Cortex of kidney (tissue), 1 donor: ENCODE measurements at places on chromosomes 7 and 10.

DNA sequence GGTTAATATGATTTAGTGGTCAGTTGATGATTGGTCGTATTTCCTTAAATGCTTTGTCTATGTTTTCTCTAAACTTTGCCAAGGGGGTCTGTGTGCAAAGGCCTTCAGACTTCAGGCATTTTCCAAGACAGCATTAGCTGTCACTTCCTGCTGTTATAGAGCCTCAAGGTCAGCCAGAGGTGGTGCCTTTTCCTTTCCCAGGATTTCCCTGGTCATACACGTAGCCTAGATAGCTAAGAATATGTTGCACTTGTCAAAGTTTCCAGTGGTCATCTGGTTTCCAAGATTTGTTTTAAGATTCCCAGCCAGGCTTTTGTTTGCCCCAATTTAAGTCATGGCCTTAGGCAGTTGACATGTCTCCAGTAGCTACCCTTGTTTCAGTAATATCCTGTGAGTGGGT lies 133.2 kb upstream of the IGFBP3 start:
- DNase-seq = no peak

DNA sequence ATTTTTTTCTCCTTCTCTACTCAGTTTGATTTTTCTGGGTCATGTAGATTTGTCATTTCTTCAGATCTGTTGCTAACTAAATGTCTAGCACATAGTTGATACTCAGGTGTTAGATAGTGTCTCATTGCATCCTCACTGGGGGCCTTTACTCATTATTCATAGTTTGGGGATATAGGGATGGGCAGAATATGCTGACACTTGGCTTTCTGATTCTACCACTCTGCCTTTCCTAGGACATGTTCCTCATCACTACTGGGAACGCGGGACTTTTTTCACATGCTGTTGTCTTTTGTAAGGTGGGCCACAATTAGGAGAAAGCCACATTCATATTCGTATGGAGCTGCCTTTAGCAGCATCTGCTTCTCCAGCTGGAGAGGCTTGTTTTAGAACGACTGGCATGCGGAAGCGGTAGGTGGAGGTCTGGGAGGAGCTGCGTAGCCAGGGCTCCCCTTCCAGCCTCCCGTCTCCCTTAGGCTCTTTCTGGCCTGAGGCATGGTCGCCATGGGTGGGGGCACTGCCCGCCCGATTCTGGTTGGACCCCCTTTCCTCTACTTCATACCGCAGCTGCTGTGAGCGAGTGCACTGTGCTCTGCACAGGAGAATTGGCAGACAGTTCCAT lies 78.8 kb downstream of the SND1 start:
- no peak for DNase-seq

DNA sequence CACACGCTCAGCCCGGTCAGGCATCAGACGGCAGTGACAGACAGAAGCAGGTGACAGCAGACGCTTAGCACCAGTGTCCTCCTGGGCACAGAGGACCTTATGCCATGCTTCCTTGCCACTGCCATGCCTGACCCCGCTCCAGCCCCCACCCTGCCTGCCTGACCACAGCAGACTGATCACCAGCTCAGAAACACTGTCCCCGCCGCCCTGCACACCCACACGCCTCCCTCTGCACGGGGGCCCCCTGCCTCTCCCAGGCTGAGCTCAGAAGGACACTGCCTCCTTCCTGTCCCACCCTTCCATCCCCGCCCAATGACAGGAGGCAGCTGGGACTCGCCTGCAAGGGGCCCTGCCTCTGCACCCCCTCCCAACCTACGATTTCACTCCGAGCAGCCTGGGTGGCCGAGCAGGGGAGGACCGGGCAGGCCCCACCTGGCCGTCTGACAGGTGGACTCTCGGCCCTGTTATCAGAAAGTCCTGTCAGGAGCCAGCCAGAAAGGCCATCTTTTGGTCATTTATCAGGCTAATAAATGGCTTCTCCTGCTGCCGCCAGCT lies 183.4 kb downstream of the ELFN1 start:
- no peak for DNase-seq

DNA sequence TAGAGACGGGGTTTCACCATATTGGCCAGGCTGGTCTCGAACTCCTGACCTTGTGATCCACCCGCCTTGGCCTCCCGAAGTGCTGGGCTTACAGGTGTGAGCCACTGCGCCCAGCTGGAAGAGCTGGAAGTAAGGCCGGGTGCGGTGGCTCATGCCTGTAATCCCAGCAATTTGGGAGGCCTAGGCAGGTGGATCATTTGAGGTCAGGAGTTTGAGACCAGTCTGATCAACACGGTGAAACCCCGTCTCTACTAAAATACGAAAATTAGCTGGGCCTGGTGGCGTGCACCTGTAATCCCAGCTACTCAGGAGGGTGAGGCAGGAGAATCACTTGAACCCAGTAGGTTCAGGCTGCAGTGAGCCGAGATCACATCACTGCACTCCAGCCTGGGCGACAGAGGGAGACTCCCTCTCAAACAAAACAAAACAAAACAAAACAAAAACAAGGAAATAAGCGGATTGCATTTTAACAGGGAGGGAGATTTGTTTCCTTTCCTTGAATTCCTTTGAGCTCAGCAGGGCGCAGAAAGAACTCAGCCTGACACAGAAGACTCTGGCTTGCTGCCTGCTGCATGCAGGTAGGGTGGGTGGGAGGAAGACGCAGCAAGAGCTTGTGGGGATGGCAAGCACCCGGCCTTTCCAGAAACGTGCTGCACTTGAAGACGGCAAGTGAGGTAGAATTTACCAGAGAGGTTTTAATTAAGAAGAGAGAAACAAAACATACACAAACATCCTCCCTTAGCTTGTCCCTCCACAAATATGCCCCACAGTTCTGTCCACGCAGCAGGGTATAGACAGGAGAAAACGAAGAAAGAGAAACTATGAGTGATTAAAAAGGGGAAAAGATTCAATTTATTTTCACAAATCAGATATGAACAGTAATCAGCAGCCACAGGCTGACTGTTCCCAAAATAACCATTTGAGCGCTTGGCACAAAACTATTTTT lies 148.0 kb downstream of the RNF216 start:
- no peak for DNase-seq

DNA sequence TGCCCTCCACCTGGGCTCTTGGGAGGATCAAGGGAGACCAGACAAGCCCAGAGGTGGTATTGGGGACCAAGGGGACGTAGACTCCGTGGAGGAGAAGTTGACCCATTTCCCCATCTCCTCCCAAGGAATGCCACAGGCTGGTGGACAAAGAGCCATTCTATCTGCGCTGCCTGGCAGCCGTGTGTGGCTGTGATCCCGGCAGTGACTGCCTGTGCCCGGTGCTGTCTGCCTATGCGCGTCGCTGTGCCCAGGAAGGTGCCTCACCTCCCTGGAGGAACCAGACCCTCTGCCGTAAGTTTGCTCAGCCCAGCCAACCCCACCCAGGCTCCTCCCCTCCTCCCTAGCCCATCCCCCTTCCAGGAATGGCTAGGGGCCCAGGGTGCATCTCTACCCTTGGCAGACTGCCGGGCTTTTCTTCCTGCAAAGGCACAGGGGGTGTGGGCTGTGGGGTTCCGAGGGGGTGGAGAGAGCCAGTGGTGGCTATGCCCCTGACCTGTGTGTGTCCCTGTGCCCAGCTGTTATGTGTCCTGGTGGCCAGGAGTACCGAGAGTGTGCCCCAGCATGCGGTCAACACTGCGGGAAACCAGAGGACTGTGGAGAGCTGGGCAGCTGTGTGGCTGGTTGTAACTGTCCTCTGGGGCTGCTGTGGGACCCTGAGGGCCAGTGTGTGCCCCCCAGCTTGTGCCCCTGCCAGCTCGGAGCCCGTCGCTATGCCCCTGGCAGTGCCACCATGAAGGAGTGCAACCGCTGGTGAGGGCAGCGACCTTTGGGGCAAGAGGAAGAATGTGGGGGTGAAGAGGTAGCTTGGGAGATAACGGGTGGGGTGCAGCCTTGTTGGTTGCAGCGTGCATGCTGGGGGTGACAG lies 10.2 kb upstream of the ZNF467 start:
- DNase-seq = no peak

- no peak for DNase-seq
These were observed 258.0 kb upstream of the PRKCQ start for GRCh38 chr10:6838118-6838517.

DNA sequence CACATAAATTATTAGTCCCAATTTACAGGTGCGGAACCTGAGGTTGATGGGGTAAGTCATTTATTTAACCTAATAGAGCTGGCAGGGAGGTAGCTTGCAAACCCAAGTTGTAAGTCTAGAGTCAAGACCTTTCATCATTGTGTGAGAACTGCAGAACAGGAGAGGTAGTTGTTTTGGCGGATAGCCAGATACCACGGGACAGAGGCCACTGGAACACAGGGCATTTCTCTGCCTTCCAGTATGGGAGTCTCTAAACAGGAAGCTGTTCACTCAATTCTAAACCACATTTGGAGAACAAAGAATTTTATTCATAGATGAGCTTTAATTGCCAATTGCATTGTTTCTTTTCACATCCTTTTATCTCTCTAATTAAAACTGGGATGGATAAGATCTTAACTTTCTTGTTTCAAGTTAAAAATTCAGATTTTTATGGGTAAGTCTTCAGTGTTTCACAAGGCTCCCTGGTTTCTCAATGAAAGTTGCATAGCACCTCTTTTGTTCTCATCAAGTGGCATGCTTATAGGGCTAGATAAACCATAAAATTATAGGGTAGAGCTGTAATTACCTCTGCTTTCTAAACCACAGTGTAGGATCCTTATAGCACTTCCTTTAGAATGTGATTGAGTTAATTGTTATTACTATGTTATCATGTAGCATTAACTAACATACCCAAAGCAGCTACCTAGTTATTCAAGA lies 489.0 kb downstream of the GATA3 start:
- no peak for DNase-seq

GRCh38 chr7:142298627-142299026 lies 40.8 kb upstream of the PRSS58 start:
- no peak for DNase-seq

DNA sequence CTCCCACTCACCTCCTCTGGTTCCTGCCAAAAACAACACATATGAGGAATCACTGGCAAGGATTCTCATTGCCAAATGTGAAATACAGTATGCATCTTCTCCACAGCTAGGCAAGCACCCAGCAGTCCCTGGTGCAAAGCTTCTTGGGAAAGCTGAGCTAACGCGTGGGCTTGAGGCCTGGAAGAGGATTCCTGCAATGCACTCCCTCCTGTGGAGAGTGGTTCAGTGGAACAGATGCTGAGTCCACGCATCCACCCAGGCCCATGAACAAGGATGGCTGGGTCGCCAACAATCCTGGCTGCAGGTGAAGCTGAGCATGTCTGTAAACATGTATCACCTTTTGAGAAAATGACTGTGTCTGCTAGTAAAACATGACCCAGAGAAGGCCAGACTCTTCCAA lies 113.2 kb upstream of the CHST15 start:
- no peak for DNase-seq

GRCh38 chr10:103433858-103434257 lies 18.3 kb downstream of the CALHM2 start:
- DNase-seq = no peak

GRCh38 chr7:149414745-149415390 lies 46.0 kb downstream of the ZNF777 start:
- peak; percentile 33 for DNase-seq

GRCh38 chr10:103054621-103055020 lies 136.5 kb downstream of the CNNM2 start:
- DNase-seq = no peak

- DNase-seq = no peak
These were observed 2.6 kb upstream of the MYL7 start for GRCh38 chr7:44143646-44144250.

- no peak for DNase-seq
These were observed 253.5 kb downstream of the ADARB2 start for GRCh38 chr10:1483826-1484225.

- DNase-seq = peak; percentile 24
These were observed 442 bp upstream of the LZTS2 start for GRCh38 chr10:100998991-100999741.

DNA sequence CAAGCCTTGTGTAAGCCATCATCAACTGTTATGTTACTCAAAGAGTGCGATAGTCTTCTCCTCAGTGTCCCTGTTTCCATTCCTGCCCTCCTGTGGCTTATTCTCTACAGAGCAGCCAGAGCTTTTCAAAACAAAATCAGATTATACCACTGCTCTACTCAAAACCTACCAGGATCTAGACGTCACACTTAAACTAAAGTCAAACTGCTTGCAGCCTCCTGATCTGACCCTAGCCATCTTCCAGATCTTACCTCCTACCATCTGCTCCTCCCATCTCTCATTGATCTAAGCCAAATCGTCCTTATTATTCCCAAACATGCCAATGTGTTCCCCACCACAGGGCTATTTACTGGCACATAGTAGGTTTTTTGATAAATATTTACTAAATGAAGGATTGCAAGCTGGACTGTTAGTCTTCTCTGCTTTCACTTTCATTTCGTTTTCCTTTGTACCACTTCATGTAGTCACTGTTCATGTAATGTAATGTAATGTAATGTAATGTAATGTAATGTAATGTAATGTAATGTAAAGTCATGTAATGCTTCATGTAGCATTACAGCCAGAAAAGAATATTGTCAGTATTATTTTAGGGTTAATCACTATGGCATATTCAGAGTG lies 116.1 kb downstream of the GPR37 start:
- DNase-seq = no peak

DNA sequence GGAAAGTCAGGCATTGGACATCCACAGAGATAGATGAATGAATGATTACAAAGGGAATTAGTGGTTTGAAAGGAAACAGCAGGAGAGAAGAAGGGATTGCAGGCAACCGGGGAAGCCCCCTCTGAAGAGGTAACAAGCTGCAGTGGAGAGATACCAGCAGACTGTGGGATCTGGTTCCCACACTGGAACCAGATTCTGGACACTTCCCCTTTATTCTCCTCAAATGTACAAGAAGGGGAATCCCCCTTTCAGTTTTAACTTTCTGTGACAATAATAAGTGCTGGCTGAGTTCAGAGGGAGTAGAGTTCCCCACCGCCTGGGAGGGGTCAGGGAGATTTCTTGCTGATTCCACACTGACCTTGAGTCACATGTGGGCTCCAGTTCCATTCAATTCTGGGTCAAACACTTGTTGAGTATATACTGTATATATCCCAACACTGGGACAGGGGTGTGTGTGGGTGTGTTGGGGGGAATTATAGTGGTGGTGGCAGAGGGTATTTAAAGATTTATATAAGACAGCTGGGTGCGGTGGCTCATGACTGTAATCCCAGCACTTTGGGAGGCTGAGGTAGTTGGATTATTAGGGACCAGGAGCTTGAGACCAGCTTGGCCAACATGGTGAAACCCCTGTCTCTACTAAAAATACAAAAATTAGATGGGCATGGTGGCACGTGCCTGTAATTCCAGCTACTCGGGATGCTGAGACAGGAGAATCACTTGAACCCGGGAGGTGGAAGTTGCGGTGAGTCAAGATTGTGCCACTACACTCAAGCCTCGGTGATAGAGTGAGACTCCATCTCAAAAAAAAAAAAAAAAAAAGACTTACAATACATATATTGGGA lies 16.5 kb upstream of the DDIT4 start:
- no peak for DNase-seq

DNA sequence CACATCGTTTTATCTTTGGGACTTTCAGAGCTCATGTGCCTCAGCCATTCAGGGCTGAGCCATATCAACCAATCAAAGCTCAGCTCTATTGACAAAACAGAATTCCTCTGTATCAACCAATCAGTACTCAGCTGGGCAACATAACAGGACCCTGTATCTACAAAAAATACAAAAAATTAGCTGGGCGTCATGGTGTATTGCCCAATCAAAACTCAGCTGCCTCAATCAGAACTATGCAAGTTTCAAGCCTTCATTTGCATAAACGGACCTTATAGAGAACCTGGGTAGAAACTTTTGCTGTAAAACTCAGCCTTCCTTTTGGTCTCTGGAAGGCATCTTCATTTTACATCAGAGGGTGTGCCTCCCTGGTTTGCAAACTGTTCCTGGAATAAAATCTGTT lies 77.1 kb downstream of the ZNF467 start:
- DNase-seq = no peak

GRCh38 chr10:130636313-130636930 lies 500.2 kb downstream of the GLRX3 start:
- DNase-seq = no peak
